ENCODE measurements at places on chromosomes 1 and 21.
A peak's percentile ranks its signal among the peaks of the same experiment; 100 is the strongest.

DNA sequence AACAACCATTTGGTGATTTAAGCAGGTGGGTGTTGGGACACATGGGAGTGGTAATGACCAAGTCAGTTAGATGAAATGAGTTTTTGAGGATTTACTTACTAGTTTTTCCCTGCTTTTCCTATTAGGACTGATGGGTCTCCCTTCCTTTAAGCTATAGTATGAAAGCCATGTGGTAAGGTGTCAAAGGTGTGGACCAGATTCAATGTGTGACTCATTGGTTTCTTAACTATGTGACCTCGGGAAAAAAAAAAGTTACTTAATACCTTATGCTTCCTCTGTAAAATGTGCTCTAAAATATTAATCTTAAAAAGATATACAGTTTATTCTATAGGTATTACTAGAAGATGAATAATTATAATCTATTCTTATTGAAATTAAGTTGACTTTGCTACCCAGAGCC, 93.7 kb downstream of the DUSP10 start:
- DNase-seq = no peak

DNA sequence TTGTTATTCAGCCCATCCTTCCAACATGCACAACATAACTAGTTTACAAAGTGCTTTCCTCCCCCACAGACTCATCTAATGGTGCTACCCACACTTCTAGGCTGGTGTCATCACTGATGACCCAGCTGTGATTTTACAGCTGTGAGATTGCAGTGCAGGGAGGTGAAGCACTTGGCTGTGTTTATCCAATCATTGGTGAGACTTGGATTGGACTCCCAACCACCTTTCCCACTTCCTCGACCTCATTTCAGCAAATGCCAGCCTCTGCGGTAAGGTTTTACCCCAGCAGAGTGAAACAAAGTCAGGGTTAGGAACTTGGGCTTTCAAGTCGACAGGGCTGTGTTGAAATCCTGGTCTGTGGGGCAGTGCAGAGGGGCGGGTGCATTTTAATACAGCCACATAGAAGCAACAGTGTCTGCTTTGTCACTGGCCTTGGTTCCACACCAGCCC, 22.1 kb downstream of the ECHDC2 start:
- DNase-seq = no peak

DNA sequence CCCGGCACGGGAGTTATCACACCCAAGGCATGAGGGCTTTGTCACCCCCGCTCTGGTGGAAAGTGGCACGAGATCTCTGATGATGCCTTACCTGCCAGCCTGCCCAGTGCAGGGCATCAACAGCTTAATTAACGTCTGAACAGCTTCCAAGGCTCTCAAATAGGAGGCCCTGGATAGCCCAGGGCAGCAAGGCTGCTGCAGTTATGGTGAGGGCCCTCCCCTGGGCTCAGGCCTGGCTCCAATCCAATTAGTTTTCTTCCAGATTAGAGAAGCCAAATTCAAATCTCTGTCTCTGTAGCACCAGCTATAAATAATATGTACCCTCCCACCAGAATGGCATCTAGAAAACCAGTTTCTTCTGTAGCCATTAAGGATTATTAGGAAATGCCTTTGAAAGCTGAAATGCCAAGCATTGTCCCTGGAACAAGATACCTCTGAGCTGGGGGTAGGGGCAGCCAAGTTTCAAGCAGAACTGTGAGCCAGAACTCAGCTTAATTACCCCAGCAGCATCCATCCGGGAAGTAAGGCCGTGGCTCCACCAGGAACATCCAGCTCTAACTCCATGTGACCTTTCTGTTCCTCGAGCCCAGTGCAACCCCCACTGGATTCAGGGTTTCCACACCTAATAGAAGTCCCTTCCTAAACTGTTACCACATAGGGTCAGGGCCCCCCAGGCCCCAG, 12.5 kb downstream of the QSOX1 start:
- DNase-seq = no peak

DNA sequence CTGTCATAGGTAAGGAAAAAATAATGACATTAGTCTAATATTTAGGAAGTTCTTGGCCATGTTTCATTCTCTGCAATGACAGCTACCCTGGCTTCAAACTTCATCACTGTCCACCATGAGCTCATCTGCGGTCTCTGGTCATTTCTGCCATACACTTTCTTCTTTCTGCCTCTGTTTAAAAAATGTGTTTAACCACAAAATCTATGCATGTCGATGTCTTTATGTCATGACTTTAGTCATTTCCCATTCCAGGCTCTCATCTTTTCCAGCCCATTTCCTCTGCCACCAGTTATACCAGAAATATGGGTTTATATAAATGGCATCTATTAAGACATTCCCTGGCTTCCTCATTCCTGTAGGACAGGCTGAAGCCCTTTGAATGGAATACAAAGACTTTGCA, 68.5 kb upstream of the DUSP10 start:
- DNase-seq = no peak

DNA sequence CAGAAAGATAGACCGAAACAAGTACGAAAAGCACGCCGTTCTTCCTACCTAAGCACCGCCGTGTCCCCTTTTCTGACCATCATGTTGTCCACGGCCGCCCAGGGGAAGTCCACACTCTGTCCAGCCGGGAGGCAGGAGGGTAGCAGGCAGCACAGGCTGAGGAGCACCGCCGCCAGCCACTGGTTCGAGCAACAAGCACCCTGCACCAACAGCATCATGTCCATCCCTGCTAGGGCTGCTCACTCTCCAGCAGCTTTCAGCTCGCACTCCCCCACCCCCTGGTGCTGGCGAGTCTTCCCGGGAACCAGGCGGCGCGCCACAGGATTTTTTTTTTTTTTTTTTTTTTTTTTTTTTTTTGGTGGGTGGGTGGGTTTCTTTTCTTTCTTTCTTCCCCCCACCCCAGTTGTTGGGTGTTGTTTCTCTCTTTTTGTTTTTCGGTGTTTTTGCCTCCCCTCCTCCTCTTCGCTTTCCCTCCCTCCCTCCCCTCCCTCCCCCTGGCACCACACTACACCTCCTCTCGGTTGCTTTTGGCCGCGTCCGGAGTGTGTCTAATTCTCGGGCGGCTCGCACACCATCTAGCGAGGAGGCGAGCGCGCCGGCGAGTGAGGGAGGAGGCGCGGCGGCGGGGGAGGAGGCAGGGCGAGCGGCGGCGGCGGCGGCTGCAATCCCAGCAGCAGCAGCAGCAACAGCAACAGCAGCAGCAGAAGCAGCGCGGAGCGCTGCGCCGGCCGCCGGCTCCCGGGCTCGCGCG, at the start of gene NEGR1:
Gene NEGR1 (minus strand): TSS at position 269 of the 751 bp plus-strand sequence.
- DNase-seq = peak; percentile 73

DNA sequence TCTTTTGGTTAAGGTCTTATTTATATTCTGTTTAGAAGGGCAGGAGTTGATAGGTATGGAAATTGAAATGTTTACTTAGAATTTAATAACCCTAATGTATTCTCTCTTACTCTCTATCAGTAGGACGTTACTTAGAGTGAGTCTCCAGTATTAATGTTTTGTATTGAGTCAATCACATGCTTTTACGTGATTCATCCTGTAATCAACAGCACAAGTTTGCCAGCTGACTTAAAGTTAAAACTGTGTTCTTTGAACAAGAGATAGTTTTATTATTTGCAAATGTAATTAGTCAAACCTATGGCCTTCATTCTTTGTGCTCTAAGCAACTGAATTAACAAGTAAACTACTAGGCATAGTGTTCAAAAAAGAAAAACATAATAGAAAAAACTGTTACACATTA, 57.3 kb downstream of the PKN2 start:
- no peak for DNase-seq

GRCh38 chr1:31006747-31007146, 58.8 kb downstream of the PUM1 start:
- DNase-seq = no peak

GRCh38 chr1:220741825-220742224, 6.3 kb upstream of the MTARC2 start:
- no peak for DNase-seq

DNA sequence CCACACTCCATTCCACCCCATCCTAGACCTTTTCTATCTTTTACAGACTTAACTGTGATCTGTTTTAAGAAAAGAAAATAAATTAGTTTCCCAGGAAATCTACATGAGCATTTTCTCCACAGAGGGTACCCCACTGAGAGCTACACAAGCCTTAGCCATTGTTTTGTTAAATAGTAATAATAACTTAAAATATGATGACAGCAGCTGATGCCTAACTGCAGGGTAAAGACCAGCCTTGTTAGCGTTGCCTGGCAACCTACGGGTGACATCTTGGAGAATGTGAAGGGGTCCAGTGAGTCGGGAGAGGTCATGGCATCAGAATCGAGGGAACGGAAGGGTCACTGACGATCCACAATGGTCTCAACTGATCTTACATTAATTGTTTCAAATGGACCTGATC, 233.2 kb upstream of the PBX1 start:
- no peak for DNase-seq

GRCh38 chr1:47179017-47179987, 10.5 kb downstream of the PDZK1IP1 start:
- DNase-seq = peak; percentile 86

DNA sequence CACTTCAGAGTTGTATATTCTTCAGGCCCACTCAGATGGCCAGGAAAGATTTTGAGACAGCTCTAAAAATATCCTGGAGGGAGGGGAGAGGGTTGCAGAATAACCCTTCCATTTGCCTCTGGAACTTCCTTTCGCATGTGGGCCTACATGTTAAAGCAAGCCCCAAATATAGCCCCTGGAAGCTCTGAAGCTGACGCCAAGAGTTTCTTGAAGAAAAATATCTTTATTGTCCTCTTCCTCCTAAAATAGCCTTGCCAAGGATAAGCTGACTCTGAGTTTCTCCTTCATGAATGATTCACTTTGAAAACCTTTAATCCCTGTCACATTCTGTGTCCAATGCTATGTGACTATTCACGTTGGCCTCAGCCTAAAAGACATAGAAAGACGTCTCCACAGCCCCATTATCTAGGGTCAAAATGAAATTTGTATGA, 6.4 kb downstream of the C1orf116 start:
- no peak for DNase-seq

- no peak for DNase-seq
Observed at GRCh38 chr1:97608272-97608671, 312.6 kb downstream of the DPYD start.

GRCh38 chr1:197181982-197182381, 35.5 kb upstream of the ASPM start:
- DNase-seq = no peak

GRCh38 chr1:199303035-199303434, 664.2 kb downstream of the PTPRC start:
- peak; percentile 10 for DNase-seq

GRCh38 chr1:116986421-116987255, 14.9 kb upstream of the CD101 start:
- peak; percentile 45 for DNase-seq

DNA sequence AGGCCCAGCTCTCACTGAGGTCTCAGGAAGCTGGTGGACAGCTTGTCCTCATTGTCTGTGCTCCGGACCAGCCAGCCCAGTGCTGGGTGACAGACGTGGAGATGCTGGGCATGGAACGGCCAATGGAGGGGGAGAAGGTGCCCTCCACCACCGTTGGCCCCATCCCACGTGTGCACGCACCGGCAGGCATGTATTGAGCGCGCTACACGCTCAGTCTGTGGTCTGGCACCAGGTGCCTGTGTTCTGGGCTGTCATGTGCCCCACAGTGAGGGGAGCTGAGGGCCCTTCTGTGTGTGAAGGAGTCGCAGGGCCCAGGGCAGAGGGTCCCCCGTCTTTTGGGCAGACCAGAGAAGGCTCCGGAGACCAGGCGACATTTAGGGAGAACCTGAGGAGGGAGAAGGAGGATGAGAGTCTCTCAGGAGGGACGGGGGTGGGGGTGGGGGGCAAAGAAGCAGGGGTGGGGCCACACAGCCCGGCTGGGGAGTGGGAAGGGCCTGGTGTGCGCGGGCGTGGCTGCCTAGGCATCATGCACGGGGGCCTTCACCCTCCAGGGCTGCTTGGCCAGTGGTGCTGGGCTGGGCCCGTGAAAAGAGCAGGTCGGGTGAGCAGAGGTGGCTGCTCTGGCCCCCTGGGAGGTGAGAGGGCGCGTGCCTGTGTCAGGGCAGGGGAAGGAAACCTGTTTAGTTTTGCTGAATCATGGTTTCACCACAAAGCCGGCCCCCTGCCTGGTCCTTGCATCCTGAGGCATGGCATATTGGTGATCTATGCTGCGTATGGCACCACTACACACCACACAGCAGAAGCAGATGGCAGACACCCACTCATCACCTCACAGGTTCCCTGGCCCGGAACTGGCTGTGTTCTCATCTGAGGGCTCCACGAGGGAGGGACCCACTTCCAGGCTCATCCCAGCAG, 86.7 kb upstream of the TTC34 start:
- no peak for DNase-seq

GRCh38 chr21:21412096-21412495, 413.9 kb downstream of the NCAM2 start:
- no peak for DNase-seq

- no peak for DNase-seq
Observed at GRCh38 chr1:156560585-156561163, 11.7 kb downstream of the IQGAP3 start.

DNA sequence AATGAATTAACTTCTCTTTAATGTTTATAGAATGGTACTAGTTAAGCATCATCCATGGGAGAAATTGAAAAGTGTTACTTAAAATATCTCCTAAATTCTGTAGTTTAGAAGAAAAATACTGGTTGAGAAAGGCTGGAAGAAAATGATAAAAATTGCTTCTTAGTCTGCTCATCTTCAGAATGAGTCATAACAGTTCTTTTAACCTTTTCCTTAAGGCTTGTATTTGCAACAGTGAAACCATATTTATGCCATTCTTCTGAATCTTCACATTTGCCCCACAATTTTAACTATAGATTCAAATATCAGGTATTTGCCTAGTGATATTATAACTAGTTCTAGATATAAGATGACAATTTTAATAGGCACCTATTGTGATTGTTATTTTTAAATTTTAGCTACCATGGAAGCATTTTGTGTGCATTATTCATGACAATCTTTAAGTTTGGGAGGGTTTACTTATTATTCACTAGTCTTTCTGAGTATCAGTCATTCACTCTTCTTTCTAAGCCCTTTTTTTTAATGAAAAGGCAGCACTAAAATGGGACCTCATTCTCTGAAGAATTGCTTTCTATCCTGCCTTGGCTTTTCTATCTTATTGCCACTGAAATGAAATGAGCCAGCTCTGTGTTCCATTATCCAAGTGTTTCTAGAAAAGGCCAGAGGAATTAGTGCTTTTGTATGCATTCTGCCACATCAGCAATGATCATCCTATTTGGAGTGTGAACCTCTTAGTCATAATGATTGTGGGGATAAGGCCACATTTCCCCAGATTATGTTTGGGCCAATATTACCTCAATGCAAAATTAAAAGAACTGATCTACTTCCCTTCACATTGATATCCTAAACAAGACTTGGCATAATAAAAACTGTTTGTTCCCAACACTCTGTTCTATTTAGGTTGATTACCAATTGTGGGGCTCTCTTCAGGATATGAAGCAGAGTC, 58.4 kb downstream of the SAMSN1 start:
- no peak for DNase-seq

DNA sequence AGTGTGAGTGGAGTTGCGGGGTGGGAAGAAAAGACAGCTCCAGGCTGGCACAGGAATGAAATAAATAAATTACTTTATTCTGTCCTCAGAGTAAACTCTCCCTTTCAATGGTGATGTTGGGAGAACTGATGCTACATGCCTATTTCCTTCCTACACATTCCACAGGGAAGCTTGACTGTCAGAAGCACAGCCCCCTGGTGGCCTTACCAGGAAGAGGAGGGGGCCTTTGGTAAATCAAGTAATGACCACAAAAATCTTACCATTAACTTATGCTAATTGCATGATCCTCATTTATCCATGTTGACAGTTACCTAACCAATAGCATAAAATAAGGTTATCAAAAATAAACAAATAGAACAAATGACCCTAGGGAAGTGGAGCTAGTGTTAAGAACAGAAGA, 605.0 kb upstream of the PKN2 start:
- no peak for DNase-seq
